ENCODE measurements at places on chromosomes 7 and 10. TPM values are rescaled to one million over a fixed set of nuclear protein-coding genes. Genes with fewer than 3 reads are reported as not detected.

The UPK3BL1 gene
- 19.6 TPM for total RNA-seq

- DNase-seq, result no peak
Measured at GRCh38 chr7:155119801-155120382, 49.8 kb downstream of the HTR5A start.

DNA sequence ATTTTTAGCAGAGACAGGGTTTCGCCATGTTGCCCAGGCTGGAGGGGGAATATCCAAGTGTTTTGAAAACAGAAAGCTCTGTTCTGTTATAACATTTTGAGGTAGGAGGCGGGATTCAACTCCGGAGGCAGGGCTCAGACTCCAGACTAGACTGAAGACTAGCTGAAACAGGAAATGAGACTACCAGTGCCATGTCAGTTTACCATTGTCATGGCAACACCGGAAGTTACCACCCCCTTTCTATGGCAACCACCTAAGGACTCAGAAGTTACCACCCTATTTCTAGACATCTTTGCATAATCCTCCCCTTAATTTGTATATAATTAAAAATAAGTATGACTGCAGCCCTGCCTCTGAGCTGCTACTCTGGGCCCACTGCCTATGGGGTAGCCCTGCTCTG is 1069.1 kb upstream of the AUTS2 start:
- DNase-seq, result no peak

The MIOS gene
- 41.9 TPM for total RNA-seq

GRCh38 chr7:29798422-29798821 is 7.9 kb upstream of the WIPF3 start:
- no peak for DNase-seq

GRCh38 chr10:119113751-119114732 is 10.1 kb downstream of the DENND10 start:
- DNase-seq, result no peak

The CTNNA3 gene
- total RNA-seq, result 0.79 TPM

DNA sequence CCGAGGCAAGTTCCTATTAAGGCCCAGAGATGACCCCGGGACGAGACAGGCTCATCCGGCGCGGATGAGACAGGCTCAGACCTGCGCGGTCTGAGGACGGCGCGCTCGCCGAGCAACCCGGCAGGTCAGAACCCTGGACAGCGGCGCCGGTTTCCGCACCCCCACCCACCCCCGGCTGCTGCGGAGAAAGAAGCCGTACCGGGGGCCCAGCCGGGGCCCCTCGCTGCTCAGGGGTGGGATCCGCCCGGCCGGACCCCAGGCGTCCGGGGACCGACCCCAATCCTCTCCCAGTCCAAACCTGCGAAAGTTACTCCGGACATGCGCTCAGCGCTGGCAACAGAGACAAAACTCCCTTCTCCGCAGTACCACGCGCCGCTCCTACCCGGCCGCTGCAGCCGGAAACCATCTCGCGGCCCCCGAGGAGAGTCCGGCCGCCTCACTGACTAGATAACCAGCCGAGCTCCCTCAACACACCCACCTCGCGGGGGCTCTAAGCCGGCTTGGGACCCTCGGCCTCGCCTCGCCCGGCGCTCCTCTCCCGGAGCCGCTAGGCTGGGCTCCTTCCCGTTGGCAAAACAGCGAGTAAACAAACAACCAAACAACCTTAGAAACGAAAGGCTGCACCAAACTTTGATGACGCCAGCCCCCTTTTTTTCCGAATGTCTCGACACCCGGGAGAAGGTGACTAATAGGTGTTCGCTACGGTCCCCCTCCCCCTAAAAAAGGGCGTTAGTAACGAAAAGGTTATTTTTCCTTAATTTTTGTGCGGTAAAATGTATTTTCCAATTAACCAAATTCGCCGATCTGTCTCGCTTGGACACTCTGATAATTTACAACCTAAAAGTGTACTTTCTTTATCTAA is 2.3 kb upstream of the DRGX start:
- DNase-seq, result no peak

GRCh38 chr7:66267249-66267648 is 62.1 kb downstream of the TPST1 start:
- peak; percentile 66 for DNase-seq

DNA sequence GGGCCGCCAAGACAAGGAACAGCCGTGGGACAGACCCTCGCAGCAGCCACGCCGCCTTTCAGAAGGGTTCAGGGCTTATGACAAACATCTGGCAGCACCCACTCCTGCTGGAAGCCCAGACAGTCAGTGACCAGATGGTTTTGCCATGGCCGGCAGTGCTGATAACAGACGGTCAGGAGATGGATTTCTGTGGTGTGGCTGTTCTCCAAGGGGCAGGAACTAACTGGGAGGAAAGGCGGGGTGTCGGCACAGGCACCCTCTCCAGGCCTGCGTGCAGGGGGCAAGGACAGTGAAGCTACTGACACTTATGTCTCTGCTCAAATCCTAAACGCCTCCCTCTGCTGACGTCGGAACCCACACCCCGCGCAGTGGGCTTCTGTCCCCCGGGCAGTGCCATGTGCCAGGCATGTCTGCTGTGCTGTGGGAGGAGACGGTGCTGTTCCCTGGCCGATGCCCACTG is 416.1 kb downstream of the DNAJB6 start:
- DNase-seq, result no peak

The LRRC61 gene
- 63.4 TPM for total RNA-seq

GRCh38 chr7:84247591-84247990 is 53.0 kb upstream of the SEMA3A start:
- DNase-seq, result no peak

The HOXA10 gene
- total RNA-seq, result 29.1 TPM

Data from kidney epithelial cell (primary cell).